Activated naive CD4-positive, alpha-beta T cell treated with anti-CD3 and anti-CD28 coated beads, Interleukin-2, amount 50 U/mL, for 72 hours (primary cell): ENCODE measurements at places on chromosomes 7 and 10.

DNA sequence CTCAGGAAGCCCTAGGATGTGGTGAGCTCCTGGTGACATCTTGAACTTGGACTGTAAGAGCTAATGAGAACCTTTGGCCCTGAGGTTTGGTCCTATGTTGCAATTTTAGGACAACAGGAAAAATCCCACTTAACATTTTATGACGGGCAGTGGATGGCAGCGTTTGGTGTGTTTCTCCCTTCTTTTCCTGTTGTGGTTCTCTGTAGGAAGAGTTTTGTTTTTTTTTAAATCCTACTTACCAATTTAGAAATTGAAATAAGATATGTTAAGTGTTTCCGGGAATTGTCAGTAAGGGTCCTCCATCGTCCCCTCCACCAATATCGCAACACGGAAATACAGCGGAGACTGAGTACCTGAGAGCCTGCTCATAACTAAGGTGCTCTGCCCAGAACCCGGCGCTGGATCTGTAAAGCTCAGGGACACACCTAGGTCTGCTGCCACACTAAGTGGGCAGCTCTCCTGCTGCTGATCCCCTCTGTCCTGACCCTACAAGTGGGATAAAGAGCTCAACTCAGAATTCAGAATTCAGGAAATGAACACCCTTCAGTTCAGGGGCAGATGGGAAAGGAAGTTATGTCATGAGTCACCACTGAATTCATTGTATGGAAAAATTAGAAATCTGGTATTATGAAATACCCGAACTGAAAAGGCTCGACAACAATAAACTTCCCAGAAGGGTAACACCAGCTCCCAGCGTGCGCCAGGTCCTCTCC, 9.1 kb upstream of the PROSER2 start:
- DNase-seq, result no peak

- DNase-seq, result no peak
Observed at GRCh38 chr7:156238366-156239133, 402.0 kb upstream of the RNF32 start.

GRCh38 chr7:106552645-106553445, 108.1 kb downstream of the CCDC71L start:
- no peak for DNase-seq

- DNase-seq, result no peak
Observed at GRCh38 chr7:135375908-135376699, 133.8 kb downstream of the CNOT4 start.

- DNase-seq, result no peak
Observed at GRCh38 chr7:5437987-5438386, 14.4 kb upstream of the TNRC18 start.

- no peak for DNase-seq
Observed at GRCh38 chr7:29445736-29446135, 117.9 kb upstream of the PRR15 start.

DNA sequence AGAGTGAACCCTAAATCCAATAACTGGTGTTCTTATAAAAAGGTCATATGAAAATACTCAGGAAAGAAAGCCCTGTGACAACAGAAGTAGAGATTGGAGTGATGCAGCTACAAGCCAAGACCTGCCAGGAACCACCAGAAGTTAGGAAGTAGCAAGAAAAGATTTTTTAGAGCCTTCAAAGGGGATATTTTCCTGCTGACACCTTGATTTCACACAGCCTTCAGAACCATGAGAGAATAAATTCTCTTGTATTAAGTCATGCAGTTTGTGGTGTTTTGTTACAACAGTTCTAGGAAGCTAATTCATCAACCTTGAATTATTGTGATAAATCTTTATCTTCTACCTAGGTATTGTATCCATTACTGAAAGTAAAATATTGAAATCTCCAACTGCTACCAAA, 81.0 kb downstream of the HYCC1 start:
- no peak for DNase-seq

DNA sequence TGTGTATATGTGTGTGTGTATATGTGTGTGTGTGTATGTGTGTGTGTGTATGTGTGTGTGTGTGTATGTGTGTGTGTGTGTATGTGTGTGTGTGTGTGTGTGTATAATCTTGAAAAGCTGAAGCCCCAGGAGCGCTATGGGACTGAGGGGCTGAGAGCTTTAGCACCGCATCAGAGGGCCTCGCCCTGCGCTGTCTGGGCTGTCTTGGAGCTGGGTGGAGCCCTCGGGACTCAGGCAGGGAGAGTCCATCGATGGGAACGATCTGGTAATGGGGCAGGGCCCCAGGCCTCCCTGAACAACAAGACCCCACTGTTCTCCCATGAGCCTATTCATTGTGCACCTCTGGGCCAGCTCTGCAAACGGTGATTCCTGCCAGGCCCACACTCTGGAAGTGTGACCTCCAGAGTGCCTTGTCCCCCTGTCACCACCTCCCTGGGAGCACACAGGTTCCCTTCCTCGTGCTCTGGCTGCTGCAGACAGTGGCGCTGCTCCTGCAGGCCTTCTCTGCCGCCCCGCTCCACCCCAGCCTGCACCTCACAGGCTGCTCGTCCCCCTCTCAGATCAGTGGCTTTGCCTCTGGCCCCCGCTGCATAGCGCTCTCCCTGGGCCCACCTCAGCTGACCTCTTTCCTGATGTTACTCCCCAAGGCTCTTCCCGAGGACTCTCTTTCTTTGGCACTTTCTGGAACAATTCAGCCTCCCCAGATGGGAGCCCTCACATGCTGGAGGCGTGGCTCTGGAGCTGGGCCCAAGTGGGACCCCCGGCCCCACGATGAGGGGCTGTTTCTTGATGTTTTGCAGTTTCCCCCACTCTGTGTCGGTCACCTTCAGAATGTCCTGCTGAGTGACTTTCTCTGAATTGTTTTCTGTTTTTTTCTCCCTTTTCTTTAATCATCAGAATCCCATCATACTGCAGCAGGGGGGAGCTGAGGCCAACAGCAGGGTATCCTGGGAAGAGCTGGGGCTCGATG, 542.2 kb upstream of the FOXK1 start:
- DNase-seq, result no peak

GRCh38 chr7:149884541-149884940, 10.8 kb downstream of the ATP6V0E2 start:
- DNase-seq, result no peak

DNA sequence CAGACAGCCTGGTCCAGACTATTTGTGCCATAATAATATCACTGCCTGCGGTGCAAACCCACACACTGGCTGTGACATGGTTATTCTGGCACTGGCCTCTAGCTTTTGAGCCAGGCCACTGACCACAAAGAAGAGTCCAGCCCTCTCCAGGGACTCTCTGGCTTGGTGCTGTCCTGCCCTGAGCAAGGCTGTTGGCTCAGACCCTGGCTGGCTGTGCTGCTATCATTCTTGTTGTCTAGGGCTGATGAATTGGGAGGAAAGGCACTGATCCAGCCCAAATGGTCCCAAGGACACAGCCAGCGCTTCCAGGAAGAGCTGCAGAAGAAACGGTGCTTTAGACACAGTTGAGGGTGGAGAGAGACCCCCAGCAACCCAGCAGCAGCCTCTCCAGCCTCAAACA, 80.8 kb downstream of the TMEM130 start:
- DNase-seq, result no peak

- DNase-seq, result no peak
Observed at GRCh38 chr7:114026486-114027089, 107.8 kb upstream of the PPP1R3A start.

DNA sequence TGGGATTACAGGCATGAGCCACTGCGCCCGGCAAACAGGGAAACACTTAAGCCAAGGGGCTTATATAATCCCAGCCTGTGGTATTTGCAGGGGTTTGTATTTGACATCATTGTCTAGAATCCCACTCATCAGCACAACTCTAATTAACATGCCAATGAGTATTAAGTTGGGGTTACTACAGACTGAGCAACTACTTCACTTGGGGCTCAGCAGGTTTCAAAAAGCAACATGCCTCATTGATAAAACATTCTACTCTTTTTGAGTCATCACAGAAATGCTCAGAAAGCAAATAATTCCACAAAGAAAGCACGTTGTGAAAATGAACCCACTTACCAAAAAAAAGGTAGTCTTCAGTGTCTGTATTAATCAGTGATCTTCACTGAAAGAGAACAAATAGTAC, 236.9 kb upstream of the CELF2 start:
- DNase-seq, result no peak

- no peak for DNase-seq
Observed at GRCh38 chr10:77601488-77601887, 36.1 kb downstream of the KCNMA1 start.

DNA sequence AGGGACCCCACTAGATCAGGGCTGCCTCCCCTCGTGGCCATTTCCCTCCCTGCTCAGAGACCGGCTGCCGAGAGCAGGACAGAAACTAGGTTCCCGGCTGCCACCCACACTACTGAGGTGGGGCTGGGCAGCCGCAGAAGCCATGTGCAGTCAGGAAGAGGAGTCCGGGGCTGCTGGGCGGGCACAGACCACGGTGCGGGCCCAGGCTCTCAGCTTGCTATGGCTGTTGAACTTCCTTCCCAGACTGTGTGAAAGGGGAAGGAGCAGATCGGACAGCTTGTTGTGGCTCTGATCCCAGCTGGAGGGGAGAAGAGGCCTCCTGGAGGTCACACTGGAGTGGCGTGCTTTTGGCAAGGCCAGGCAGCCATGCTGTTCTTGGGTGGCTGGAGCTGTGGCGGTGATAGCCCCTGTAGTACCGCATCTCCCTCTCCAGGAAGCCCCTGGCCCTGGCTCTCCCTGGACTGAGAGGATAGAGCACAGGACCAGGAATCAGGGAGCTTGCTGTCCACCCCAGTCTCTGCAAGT, 56.8 kb downstream of the HK1 start:
- no peak for DNase-seq

DNA sequence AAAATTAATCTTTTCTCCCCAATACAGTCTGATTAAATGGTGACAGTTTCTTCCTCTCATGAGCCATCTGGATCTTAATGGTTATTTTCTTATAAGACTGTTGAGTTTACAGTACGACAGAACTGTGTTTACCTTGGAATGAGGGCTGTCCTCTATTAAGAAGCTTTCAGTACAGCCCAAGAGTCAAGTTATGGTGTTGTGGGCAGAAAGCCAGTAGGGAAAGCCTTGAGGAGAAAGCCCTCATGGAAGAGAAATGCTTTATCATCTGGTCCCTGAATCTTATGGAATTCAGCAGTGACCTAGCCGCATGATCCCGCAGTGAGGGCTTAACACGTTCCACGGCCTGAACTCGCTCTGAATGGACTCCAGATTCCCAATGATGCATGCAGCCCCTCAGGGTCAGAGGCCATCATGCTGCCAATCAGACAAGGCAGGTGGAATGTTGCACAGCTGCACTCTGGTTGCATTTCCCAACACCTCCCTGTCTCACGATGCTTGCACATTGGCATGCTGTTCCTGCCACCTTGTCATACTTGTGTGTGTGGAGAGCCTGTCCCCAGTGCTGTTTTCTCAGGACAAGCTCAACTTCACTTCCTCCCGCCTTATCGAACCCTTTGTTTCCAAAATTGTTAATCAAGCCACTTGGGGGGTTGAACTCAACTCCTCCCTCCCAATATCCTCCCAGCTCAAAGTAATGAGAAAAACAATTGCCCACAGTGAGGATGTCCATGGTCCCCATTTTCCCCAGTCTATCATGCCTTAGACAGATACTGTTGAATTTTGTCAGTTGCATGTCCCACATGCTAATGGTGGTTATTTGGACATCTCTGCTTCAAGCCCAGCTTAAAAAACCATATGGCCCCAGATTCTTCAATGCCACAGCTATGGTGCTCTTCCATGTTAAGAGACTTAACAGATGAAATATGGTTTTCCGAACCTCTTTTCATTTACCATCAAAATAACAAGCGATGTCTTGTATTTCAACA, 211.1 kb upstream of the TCF7L2 start:
- DNase-seq, result no peak

DNA sequence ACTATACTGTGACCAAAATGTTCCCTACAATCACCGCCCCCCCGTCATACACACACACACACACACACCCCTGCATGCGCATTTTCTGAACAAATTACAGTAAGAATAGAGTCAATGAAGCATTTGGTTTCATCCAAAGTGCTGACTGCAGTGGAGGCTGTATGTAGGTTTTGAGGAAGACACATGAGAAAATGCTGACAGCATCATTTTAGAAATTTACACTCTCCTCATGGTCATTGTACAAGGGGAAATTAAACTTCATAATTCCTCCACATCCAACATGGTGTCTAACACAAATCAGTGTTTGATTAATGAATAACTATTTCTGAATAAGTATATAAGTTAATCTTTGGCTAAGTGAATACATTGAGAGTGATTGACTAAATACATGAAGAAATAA, 1126.8 kb upstream of the PHF14 start:
- no peak for DNase-seq

DNA sequence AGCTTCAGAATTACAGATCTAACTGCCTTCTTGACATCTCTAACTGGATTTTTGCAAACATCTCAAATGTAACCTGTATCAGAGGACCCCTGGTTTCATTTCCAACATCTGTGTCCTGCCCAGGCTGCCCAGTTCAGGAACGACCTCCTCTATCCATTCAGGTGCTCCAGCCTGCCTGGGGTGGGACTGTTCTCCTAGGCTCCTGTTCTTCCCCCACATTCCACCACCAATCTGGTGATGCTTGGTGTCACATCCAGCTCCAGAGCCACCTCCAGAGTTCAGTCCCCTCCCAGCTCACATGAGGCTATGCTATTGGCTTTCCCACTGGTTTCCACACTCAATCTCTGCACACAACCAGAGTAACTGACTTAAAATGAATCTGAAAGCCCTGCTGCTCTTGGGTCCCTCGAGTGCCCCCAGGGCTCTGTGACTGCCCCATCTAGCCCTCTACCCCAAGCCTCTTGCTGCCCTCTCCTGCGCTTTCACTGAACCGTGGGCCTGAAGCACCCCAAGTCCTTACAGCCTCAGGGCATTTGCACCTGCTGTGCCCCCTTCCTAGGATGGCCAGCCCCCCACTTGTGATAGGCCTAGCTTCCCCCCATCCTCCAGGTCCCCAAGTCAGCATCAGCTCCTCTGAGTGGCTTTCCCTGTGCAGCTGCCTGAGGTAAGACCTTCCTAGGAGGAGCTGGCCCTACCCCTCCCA, 46.1 kb downstream of the PPIF start:
- DNase-seq, result no peak

DNA sequence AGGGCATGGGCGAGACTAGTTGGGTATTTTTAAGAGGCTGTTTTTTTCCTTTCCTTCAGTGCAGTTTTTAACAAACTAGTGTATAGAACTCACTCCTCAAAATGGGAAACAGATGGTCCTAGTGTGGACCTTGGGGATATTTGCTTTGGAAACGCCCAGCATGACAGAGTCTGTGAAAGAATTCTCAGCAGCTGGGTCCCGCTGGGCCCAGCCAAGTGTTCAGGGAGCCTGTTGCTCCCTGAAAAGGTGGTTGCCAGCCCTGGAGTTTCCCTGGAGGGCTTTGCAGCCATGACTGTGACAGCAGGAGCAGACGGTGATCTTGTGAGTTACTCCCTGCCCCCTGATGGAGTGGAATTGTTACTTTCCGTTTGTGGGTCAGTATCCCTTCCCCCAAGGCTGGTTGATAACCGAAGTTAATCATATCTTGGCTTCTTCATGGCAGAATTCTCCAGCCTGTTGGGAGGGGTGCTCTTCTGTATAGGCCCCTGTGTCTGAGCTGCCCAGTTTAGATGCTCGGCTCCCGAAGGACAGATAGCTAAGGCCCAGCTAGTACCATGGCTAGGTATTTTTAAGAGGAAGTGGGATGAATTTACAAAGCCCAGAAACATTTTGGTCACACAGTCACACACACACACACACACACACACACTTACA, 278.6 kb upstream of the HABP2 start:
- no peak for DNase-seq

- DNase-seq, result no peak
Observed at GRCh38 chr10:113625461-113626186, 38.2 kb downstream of the NRAP start.

- DNase-seq, result no peak
Observed at GRCh38 chr10:33914746-33915145, 580.3 kb upstream of the NRP1 start.

GRCh38 chr10:102856758-102857424, 2.8 kb downstream of the BORCS7 start:
- no peak for DNase-seq
